Activated naive CD8-positive, alpha-beta T cell treated with anti-CD3 and anti-CD28 coated beads for 36 hours (primary cell): ENCODE measurements at places on chromosomes 7 and 10.

DNA sequence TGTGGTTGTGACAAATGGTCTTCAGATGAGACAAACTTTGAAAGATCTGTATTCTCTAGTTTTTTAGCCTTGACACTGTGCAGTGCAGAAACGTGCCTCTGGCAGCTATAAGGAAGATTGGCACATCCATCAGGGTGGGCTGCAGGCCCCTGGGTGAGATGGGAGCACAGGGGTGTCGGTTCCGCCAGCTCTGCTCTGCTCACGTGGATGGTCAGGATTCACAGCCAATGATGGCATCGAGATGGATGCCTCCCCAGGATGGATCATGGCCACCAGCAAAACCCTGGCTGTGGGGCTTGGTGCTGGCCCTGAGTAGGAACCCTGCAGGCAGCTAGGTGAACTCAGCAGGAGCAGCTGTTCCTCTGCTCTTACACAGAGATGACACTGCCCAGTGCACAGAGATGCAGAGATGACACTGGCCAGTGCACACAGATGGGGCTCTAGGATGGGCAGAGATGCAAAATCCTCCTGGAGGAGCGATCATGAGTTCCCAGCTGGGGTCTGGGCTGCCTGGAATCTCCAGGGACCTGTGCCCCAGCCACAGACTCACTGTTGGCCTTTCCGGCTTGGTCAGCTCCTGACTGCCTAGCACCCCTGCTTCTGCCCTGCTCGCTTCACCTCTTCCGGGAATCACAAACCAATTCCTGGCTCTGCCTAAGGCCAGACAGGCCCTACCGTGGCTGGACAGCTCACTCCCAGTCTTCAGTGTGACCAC, 185.9 kb downstream of the TCERG1L start:
- no peak overlapping the region for H3K27ac ChIP-seq
- no peak for DNase-seq
- H3K36me3 ChIP-seq = no peaks in the 10 kb centered on the region
- H3K4me3 ChIP-seq = no peak overlapping the region

- no peak for DNase-seq
- H3K4me1 ChIP-seq = no peaks in the 10 kb centered on the region
- H3K36me3 ChIP-seq = no peaks in the 10 kb centered on the region
- H3K4me3 ChIP-seq = no peak overlapping the region
Observed at GRCh38 chr10:61465901-61466632, 12.9 kb upstream of the TMEM26 start.

DNA sequence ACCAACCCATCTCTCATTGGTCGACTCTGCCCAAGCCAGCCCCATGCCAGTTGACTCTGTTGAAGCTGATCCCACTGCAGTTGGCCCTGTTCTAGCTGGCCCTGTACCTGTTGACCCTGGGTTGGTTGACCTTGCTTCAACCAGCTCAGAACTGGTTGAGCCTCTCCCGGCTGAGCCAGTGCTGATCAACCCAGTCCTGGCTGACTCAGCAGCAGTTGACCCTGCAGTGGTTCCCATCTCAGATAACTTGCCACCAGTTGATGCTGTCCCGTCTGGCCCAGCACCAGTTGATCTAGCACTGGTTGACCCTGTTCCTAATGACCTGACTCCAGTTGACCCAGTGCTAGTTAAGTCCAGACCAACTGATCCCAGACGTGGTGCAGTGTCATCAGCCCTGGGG, 7.4 kb downstream of the PPRC1 start:
- no peaks in the 10 kb centered on the region for H3K27me3 ChIP-seq
- H3K4me1 ChIP-seq = peaks cover 27% of the 10 kb centered on the region
- no peak overlapping the region for H3K27ac ChIP-seq
- no peak overlapping the region for H3K4me3 ChIP-seq
- DNase-seq = no peak

- peak; percentile 21 for DNase-seq
- peak overlapping the region; percentile 98 for H3K4me3 ChIP-seq
- H3K27me3 ChIP-seq = no peaks in the 10 kb centered on the region
Observed at GRCh38 chr10:99431190-99431760, 851 bp upstream of the GOT1 start.

DNA sequence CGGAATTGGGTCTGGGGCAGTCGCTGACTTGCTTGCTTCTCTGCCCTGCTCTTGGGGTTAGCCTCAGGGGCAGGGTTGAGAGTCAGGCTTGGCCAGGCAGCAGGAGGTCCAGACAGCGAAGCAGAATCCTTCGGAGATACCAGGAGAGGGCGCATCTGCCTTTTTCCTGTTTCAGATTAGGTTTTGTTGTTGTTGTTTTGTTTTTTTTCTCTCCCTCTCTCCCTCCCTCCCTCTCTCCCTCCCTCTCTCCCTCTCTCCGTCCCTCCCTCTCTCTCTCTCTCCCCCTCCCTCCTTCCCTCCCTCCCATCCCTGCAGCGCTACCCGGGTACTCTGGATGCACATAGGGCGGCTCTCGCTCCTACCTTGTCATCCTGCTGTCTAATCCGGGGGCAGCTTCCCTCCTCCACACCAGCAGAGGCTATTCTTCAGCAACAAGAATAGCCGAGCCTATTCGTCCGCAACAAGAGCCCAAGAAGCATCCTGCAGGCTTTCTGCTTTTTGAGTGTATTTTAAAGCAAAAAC, 758 bp upstream of the OPTN start:
- H3K36me3 ChIP-seq = peaks cover 6% of the 10 kb centered on the region
- peak overlapping the region; percentile 75 for H3K27ac ChIP-seq
- H3K4me3 ChIP-seq = peak overlapping the region; percentile 85
- H3K27me3 ChIP-seq = no peaks in the 10 kb centered on the region

DNA sequence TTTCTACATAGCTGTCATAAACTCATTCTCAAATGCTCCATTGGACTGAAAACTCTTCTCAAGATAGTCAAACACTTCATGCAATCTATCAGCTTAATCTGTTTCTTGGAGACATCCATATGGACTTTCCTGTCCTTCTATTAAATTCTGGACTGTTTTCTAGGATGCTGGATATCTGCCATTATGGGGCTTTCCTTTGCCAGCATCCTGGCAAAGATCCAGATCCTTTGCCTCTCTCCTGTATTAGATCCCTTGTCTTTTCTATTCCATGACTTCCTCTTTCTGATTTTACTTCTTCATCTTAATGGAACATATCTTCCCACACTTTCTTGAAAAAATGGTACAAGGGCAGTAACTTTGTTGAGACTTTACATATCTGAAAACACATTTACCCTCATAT, 35.9 kb upstream of the SKAP2 start:
- DNase-seq = no peak
- H3K27me3 ChIP-seq = peaks cover 32% of the 10 kb centered on the region
- H3K4me3 ChIP-seq = no peak overlapping the region

- H3K36me3 ChIP-seq = no peaks in the 10 kb centered on the region
- H3K27me3 ChIP-seq = peaks cover 5% of the 10 kb centered on the region
- H3K4me1 ChIP-seq = peaks cover 5% of the 10 kb centered on the region
- H3K27ac ChIP-seq = no peak overlapping the region
- DNase-seq = no peak
Observed at GRCh38 chr7:25665903-25666670, 437.8 kb upstream of the NPVF start.

- H3K36me3 ChIP-seq = no peaks in the 10 kb centered on the region
- no peaks in the 10 kb centered on the region for H3K27me3 ChIP-seq
- no peaks in the 10 kb centered on the region for H3K4me1 ChIP-seq
- no peak for DNase-seq
Observed at GRCh38 chr7:126450269-126450671, 802.5 kb downstream of the GRM8 start.

GRCh38 chr10:114869520-114869892, 47.9 kb downstream of the FHIP2A start:
- H3K4me3 ChIP-seq = no peak overlapping the region
- H3K4me1 ChIP-seq = peaks cover 2% of the 10 kb centered on the region
- H3K36me3 ChIP-seq = peaks cover 4% of the 10 kb centered on the region
- H3K27me3 ChIP-seq = peaks cover 20% of the 10 kb centered on the region

- H3K36me3 ChIP-seq = no peaks in the 10 kb centered on the region
- H3K27ac ChIP-seq = no peak overlapping the region
- no peaks in the 10 kb centered on the region for H3K27me3 ChIP-seq
- DNase-seq = no peak
- H3K4me3 ChIP-seq = no peak overlapping the region
Observed at GRCh38 chr10:20492447-20492846, 404.7 kb downstream of the NEBL start.

DNA sequence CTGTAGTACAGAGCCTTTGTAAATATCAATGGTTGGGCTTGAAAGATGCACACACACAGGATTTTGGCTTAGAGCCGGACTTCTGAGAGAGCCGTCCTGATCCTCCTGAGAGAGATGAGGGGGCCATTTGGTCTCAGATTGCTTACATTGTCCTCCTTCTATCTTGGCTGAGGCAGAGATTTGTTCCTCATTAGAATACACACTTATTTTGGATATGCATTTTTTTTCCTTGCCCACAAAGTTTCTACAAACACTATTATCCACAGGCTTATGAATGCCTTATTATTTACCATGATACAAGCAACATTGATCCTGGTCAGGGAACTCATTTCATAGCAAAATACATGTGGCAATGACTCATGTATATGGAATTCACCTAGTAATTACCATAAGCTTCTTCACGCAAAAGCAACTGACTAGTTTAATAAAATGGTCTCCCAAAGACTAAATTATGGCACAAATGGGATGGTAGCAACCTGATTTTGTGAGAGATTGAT, 175.3 kb downstream of the MDFIC start:
- H3K27ac ChIP-seq = no peak overlapping the region
- DNase-seq = no peak
- no peak overlapping the region for H3K4me3 ChIP-seq
- no peaks in the 10 kb centered on the region for H3K36me3 ChIP-seq
- H3K27me3 ChIP-seq = peaks cover 5% of the 10 kb centered on the region

- no peaks in the 10 kb centered on the region for H3K4me1 ChIP-seq
- H3K27ac ChIP-seq = no peak overlapping the region
- H3K36me3 ChIP-seq = no peaks in the 10 kb centered on the region
- no peak overlapping the region for H3K4me3 ChIP-seq
Observed at GRCh38 chr7:136911344-136911743, 42.9 kb downstream of the CHRM2 start.

- no peaks in the 10 kb centered on the region for H3K36me3 ChIP-seq
- H3K4me1 ChIP-seq = no peaks in the 10 kb centered on the region
- no peaks in the 10 kb centered on the region for H3K27me3 ChIP-seq
- no peak overlapping the region for H3K27ac ChIP-seq
Observed at GRCh38 chr7:157652954-157653826, 316.4 kb downstream of the DNAJB6 start.

GRCh38 chr7:90910136-90910535, 314.0 kb downstream of the CDK14 start:
- no peak overlapping the region for H3K27ac ChIP-seq
- H3K36me3 ChIP-seq = no peaks in the 10 kb centered on the region
- H3K4me3 ChIP-seq = no peak overlapping the region
- no peak for DNase-seq

DNA sequence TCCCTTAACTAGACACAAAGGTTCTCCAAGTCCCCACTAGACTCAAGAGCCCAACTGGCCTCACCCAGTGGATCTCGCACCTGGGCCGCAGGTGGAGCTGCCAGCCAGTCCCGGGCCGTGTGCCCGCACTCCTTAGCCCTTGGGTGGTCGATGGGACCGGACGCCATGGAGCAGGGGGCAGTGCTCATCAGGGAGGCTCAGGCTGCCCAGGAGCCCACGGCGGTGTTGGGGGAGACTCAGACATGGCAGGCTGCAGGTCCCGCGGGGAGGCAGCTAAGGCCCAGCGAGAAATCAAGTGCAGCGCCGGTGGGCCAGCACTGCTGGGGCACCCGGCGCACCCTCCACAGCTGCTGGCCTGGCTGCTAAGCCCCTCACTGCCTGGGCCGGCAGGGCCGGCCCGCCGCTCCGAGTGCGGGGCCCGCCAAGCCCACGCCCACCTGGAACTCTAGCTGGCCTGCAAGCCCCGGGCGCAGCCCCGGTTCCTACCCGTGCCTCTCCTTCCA, 130.5 kb downstream of the RALA start:
- H3K27ac ChIP-seq = no peak overlapping the region
- no peak for DNase-seq
- no peak overlapping the region for H3K4me3 ChIP-seq
- peaks cover 24% of the 10 kb centered on the region for H3K36me3 ChIP-seq

DNA sequence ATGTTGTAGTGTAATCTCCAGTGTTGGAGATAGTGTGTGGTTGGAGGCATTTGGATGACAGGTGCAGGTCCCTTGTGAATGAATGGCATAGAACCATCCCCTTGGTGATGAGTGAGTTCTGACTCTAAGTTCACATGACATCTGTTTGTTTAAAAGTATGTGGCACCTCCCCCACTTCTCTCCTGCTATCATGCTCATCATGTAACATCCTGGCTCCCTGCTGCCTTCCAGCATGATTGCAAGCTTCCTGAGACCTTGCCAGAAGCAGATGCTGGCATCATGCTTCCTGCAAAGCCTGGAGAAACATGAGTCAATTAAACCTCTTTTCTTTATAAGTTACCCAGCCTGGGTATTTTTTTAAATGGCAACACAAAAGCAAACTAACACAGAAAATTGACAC, 499.0 kb upstream of the SEMA3D start:
- H3K4me1 ChIP-seq = no peaks in the 10 kb centered on the region
- H3K36me3 ChIP-seq = no peaks in the 10 kb centered on the region
- no peak overlapping the region for H3K27ac ChIP-seq
- no peak overlapping the region for H3K4me3 ChIP-seq
- no peaks in the 10 kb centered on the region for H3K27me3 ChIP-seq
- DNase-seq = no peak

DNA sequence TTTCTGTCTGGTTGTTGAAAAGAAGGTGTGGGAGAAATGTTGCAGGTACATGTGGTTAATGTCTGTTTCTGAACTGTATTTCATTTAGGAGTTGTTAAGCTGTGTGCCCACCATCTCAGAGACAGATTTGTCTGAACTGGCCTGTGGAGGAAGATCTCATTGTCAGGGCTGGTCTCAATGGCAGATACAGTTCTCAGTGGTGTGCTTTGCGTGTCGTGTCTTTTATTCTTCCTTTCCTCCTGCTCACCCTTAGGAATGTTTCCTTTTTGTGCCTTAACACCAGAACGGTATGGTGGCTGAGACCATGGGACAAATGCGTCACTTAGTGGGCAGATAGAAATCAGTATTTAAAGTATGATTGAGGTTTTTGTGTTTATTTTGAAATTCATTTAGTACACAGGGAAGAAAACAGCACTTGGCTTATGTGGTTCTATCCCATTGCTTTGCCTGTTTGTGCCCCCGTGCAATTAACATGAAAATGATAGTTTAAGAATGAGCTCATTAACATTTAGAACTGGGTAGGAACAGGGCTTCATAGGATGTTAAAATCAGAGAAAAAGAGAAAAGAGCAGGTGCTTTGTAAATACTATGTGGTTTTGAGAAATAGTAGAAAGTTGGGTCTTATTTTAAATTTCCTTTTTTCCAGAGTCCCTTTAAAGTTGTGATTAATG, 112.6 kb downstream of the AUTS2 start:
- no peak overlapping the region for H3K4me3 ChIP-seq
- H3K4me1 ChIP-seq = no peaks in the 10 kb centered on the region
- H3K27ac ChIP-seq = no peak overlapping the region
- H3K27me3 ChIP-seq = peaks cover 19% of the 10 kb centered on the region
- no peaks in the 10 kb centered on the region for H3K36me3 ChIP-seq
